ENCODE measurements at places on chromosomes 6 and 20. TPM values are rescaled to one million over a fixed set of nuclear protein-coding genes. Genes with fewer than 3 reads are reported as not detected.
A peak's percentile ranks its signal among the peaks of the same experiment; 100 is the strongest.

Gene GPR63
- total RNA-seq: not detected

Gene SLC22A16
- total RNA-seq: 0.42 TPM

Gene BAG2
- total RNA-seq: 9.4 TPM

DNA sequence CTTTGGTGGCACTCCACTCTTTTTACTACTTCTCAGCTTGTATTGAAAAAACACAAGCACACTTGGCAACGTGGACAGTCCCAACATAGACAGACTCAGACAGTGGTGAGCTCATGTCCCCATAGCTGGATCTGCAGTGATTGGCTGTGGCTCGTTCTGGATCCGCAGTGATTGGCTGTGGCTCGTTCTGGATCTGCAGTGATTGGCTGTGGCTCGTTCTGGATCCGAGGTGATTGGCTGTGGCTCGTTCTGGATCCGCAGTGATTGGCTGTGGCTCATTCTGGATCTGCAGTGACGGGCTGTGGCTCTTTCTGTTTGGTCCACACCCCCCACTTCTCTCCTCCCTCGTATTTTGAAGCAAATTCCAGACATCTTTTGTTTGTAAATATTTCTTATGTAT lies 28.0 kb downstream of the OSBPL2 start:
- DNase-seq: no peak

- no peak for DNase-seq
These were observed 596 bp downstream of the GATA5 start for GRCh38 chr20:62475027-62475771.

DNA sequence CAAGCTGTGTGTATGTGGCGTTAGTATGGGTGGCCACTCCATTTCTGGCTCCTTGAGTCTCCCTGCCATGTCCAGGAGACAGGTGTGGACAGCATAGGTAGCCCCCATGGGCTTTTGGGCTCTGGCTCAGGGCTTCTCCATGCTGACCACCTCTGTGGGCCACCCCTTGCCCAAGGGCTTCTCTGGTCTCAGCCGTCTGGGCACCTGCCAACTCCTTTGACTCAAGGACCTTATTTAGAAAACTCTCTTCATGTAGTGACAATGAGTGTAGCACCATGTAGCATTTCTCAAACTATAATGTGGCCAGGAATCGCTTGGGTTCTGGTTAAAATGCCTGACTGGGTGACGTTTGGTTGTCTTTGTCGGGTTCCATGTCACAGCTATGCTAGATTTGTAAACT lies 5.1 kb upstream of the GTSF1L start:
- DNase-seq: peak; percentile 41

- peak; percentile 79 for DNase-seq
These were observed 703.1 kb downstream of the RFPL4B start for GRCh38 chr6:113050010-113050858.

DNA sequence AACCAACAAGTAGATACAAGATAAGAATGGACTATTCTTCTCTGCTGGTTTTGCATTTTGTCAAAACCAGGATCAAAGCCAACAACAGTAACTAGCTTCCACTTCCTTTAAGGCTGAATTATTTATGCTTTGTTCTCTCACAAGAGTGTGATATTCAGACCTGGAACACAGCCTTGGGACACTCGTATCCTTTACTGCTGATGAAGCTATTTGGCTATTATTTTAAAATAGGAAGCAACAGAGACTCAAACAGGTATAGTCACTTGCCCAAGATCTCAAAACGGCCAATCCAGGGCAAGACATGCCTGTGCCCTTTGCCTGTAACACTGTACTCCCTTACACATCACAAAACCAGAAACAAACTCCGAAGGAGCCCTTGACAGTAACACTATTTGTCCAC lies 19.9 kb downstream of the SPTLC3 start:
- peak; percentile 47 for DNase-seq

DNA sequence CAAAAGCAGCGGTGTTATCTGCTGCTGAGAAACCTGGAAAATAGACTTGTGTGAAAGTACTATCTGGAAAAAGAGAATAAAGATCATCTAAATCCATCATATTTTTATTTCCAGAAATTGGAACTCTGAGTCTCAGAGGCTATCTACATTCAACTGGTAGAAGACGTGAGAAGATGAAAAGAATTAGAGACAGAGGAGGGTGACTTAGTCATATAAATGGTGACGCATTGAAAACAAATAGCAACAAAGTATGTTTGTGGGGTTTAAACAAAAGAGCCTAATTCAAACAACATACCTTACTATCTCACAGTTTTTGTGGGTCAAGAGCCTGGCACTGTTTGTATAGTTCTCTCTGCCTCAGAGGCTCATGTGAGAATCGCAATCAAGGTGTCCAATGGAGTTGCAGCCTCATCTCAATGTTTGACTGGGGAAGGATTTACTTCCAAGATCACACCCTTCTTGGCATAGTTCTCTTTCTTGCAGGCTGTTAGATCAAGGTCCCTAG lies 757.1 kb upstream of the SLC35B3 start:
- peak; percentile 11 for DNase-seq

GRCh38 chr20:41001497-41001896 lies 27.1 kb upstream of the TOP1 start:
- DNase-seq: no peak

DNA sequence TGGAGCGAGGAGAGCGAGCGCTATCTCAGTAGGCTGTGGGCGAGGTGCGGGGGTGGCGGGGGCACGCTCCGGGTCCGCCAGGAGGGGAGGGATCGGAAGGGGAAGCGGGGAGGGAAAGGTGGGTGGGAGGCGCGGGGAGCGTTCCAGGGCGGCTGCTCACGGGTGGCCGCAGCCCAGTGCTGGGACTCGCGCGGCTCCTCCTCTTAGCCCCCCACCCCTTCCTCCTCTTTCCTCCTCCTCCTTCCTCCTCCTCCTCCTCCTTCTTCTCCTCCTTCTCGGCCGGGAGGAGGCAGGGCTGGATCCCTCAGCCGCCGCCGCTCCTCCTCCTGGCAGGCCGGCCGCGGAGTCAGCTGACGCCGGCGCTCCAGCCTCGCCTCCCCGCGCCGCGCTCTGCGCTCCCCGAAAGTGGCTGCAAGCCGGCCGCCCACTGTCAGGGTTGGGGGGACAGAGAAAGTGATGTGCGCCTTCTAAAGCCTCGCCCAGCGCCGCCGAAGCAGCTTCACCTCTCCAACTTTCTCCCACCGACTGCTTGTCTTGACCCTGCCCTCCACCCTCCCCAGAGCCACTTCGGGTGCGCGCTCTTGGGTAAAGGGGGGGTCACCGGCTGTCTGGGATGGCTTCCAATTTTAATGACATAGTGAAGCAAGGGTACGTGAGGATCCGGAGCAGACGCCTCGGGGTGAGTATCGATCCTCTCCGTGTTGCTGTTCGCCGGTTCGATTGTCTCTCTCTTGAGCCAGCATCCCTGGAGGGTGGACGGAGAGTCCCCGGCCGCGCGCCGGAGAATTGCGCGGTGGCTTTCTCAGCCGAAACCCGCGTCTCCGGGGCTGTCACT lies at the start of gene DOK5:
Gene DOK5 (plus strand): TSS at position 260 of the 835 bp plus-strand sequence. CDS start 354 bp downstream, at position 614.
- no peak for DNase-seq

DNA sequence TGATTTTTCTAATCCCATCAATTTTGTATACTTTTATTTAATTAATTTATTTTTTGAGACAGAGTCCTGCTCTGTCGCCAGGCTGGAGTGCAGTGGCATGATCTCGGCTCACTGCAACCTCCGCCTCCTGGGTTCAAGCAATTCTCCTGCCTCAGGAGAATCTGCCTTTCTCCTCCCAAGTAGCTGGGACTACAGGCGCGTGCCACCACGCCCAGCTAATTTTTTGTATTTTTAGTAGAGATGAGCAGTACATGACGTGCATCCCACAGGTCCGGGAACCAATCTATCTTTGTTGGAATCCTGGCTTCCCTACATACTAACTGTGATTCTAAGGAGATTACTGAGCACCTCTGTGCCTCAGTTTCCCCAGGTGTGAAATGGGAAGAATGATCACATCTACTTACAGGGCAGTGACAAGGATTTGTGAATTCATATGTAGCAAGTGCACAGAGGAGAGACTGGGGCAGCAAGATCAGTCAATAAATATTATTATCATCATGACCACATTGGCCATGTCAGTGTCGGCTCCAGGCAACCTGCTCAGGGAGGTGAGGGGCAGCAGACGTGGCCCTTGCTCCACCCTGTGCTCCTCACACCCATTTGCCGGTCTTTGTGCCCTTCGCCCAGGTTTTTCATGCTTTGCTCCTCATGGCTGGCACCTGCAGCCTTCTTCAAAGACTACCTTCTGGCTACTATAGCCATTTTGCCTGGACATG lies 22.1 kb downstream of the CYP24A1 start:
- DNase-seq: no peak

DNA sequence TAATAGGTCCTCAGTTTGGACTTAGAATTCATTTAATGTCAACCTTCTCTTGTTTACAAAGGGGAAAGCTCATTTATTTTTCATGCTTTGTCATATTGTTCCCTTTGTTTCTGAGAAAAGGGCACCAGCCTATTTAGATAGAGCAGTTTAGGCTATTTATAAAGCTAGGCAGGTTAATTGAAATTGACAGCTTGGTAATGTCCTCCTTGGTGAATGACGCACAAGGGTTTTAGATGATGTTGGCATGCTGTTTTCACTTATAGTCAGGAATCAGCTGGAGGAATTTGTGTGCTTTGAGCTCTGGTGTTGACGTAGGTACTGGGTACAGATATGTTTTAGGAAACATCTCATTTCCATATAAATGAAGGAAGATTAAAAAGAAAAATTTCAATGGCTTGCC lies 45.2 kb downstream of the BCKDHB start:
- DNase-seq: no peak

DNA sequence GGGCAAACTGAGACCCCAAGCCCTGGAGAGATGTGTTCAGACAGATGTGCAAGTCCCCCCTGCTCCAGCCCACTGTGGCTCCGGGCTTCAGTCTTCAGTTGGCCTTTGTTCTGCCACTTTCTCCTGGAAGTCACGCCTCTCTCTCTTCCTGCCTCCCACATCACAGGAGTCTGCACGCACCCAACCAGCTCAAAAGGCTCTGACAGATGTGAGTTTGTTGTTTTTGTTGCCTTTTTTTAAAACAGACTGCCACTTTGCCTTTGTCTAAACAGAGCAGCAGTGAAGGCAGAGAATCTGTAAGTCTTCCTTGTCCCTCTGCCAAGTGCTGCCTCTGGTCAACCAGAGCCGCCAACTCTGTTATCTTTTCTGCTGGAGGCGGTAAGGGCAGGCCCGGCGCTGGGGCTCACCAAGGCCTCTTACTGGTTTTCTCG lies 149.7 kb downstream of the TFAP2C start:
- DNase-seq: peak; percentile 80

- no peak for DNase-seq
These were observed 152.9 kb downstream of the RNASET2 start for GRCh38 chr6:166803471-166803870.

DNA sequence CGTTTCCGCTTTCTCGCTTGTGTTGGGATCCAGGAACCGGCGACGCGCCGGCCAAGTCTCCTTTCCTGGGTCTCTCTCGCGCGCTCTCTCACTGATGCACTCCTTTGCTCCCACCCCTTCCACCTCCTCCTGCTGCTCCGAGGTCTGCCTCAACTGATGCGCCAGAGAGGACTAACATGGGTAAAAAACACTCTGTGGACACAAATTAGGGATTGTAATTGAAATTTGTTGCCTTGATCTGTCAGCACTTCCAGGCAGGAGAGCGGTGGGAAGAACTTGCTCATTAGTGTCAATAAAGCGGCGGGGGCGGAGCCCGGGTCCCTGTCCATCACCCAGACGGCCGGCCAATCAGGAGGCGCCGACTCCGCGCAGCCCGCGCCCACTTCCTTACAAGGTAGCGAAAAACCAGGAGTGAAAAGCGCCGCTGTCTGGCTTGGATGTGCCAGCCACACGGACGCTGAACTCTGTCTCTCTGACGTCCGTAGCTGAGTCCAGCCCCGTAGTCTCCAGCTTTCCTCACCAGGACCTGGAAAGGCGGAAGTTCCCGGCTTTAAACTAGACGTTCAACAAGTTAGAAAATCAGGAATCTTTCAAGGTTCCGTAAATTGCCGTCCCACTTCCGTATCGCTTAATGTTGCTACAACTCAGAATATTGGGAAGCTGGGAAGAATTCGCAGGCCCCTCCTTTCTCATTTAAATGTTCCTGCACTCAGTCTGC lies at the start of gene TBX18:
Gene TBX18 (minus strand): TSS at position 267 of the 718 bp plus-strand sequence. CDS start 417 bp downstream, outside the sequence.
- no peak for DNase-seq

DNA sequence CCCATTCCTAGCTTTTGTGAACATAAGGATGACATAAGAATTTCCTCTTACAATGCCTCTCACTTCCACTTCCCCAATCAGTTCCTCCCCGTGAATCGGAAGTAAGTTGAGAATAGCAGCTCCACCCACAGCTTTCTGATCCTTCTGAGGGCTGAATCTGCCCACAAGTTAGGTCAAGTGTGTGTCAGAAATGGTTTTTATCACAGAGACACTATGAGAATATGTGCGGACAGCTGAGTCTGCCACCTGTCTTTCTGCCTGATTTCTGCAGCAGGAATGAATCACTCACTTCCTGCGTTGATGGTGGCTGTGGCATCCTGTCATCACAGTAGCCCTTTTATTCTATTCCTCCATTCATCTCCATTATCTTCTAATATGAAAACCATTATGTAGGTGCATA lies 70.2 kb downstream of the RIN2 start:
- peak; percentile 91 for DNase-seq

GRCh38 chr6:131400779-131401496 lies 172.1 kb upstream of the ARG1 start:
- no peak for DNase-seq

DNA sequence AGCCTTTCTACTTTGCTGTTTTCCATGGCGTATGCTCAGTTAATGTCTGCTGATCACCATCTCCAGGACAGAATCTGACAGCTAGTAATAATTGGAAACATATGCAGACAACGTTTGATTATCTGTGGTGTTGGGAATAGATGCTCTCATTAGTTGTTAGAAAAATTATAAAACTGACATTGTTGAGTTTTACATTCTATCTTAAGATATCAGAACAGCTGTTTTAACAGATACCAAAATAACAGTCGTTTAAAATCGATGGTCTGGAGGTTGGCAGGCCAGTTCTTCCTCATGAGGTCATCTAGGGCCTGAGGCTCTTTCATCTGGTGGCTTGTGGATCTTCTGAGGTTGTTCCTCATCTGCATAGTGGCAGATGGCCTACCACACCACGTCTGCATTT lies 137.6 kb downstream of the AIG1 start:
- no peak for DNase-seq

DNA sequence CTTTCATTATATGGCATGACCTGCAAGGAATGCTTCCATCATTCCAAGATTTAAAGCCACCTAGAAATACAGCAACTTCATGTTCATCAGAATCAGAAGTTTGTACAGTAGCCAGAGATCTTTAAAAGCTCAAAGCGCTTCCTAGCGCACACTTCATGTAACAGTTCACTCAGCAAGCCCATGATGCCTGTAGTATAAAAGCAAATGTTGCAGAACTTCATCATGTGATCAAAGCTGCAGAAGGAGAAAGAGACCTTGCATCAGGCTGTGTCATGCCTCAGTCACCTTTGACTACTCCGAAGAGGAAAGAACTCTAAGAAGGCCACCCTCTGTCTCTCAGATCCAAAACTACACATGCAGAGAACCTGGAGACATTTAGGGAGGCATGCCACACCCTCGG lies 78.5 kb downstream of the AGPAT4 start:
- DNase-seq: no peak

GRCh38 chr20:6577451-6577850 lies 190.0 kb upstream of the BMP2 start:
- no peak for DNase-seq

GRCh38 chr6:118298476-118299427 lies 249.3 kb upstream of the PLN start:
- peak; percentile 16 for DNase-seq

Measured in M059J (cell line).